ENCODE measurements at places on chromosomes 13 and 19. TPM values are rescaled to one million over a fixed set of nuclear protein-coding genes. Genes with fewer than 3 reads are reported as not detected.

The LILRA6 gene
- 1.4 TPM for total RNA-seq

The ZNF223 gene
- 2.2 TPM for total RNA-seq

The CCDC122 gene
- 5.6 TPM for total RNA-seq

The LRRC4B gene
- 1.4 TPM for total RNA-seq

The FXYD1 gene
- 10.6 TPM for total RNA-seq

The TMEM145 gene
- total RNA-seq, result not detected

The MTMR6 gene
- total RNA-seq, result 15.1 TPM

The KLF5 gene
- total RNA-seq, result 309 TPM

The HIF3A gene
- 37.7 TPM for total RNA-seq

The ERF gene
- 37.8 TPM for total RNA-seq

The AP2A1 gene
- total RNA-seq, result 71.1 TPM

The CYP4F8 gene
- not detected for total RNA-seq

The IZUMO4 gene
- not detected for total RNA-seq

The MTUS2 gene
- 0.75 TPM for total RNA-seq

The TSHZ3 gene
- total RNA-seq, result 3.0 TPM

Measured in transverse colon (tissue), 4 donors.